ENCODE measurements at places on chromosomes 3 and 15.

DNA sequence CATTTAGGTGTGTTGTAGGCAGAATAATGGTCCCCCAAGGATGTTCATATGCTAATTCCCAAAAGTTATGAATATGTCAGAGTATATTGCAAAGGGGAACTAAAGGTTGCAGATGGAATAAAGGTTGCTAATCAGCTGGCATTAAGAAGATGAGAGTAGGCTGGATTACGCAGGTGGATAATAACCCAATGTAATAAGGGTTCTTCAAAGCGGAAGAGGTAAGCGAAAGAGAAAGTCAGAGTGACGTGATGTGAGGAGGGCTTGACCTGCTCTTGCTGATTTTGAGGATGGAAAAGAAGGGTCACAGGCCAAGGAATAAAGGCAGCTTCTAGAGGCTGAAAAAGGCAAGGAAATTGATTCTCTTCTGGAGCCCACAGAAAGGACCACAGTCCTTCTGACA lies 104.0 kb downstream of the STRIT1 start:
- no peak overlapping the region for H3K4me3 ChIP-seq
- H3K27me3 ChIP-seq, result no peaks in the 10 kb centered on the region
- H3K27ac ChIP-seq, result no peak overlapping the region
- H3K4me1 ChIP-seq, result no peaks in the 10 kb centered on the region
- H3K36me3 ChIP-seq, result no peaks in the 10 kb centered on the region
- no peak for DNase-seq

DNA sequence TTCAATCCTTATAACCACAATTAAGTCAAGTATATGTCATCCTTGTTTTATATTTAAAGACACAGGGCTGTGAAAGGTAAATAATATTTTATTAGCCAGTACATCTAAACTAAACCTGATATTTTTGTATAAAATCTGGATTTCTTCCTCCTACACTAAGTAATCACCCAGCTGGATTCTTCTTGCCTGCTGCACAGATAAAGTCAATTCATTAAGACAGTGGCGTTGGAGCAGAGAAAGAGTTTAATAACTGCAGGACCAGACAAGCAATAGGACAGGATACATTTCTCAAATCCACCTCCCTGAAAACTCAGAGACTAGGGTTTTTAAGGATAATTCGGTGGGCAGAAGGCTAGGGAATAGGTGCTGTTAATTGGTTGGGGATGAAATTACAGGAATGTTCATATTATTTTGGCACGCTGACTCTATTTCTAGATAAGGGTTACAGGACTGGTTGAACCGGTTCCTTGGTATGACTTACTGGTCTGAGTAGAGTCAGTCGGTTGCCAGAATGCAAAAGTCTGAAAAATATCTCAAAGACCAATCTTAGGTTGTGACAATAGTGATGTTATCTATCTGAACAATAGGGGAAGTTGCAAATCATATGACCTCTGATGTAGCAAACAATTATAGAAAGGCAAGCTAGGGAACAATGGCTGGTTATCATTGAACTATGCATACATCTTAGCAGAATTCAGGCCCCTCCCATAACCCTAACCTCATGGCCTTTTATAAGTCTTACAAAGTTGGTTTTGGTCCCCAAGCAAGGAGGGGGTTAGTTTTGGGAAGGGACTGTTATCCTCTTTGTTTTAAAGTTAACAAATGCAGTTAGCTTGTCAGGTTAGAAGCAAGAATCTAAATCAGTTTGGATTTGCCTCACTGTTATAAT lies 244.8 kb downstream of the ALCAM start:
- no peaks in the 10 kb centered on the region for H3K36me3 ChIP-seq
- H3K27ac ChIP-seq, result no peak overlapping the region
- no peaks in the 10 kb centered on the region for H3K27me3 ChIP-seq
- H3K4me1 ChIP-seq, result peaks cover 14% of the 10 kb centered on the region
- H3K4me3 ChIP-seq, result no peak overlapping the region

DNA sequence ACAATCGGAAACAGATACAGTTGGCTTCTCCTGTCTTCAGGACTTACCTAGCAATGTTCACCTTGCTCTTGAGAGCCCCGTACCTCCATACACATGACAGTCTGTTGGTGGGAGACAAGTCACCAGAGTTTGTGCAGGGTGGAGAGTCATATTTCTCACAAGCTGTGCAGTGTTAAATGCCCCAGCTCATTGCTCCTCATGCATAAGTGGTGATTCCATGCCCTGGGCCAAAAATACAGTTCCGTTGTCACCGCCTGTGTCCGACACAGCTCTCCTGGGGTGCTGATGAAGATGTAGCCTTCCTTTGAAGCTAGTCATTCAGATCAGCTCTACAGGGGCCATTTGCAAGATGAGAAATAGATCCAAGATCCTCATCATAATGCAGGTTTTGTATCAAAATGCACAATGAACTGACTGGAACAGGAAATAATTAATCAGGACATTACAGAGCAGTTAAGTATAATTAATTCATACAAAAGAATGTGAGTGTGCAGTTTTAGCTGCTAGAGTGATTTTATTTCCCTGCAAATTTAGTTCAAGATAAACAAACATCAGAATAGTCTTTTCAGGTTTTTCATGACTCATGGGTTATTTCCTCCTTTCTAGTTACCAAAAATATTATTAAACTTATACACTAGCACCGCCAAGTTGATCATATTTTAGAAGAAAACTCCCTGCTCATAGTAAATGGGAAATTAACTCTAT lies 66.5 kb downstream of the CD47 start:
- H3K27ac ChIP-seq, result no peak overlapping the region
- no peak overlapping the region for H3K4me3 ChIP-seq
- no peak for DNase-seq
- no peaks in the 10 kb centered on the region for H3K36me3 ChIP-seq
- no peaks in the 10 kb centered on the region for H3K4me1 ChIP-seq

DNA sequence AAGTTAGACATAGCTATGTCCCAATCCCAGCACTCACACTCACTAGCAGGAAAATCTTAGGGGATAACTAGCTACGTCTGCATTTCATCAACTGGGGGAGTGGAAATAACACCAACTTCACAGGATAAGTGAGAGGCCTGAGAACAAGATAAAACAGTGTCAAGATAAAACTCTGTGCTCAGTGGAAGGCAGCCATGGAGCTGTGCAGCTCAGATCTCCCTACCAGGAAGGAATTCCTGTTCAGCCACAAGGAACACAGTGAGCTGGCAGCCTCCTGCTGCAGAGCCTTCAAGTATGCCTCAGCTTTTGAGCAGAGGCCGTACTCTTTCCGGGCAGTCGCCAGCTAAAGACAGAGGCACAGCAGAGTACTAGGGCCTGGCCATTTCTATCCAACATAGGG lies 115.8 kb upstream of the TOPAZ1 start:
- H3K27ac ChIP-seq, result no peak overlapping the region
- DNase-seq, result no peak
- H3K36me3 ChIP-seq, result no peaks in the 10 kb centered on the region
- peaks cover 5% of the 10 kb centered on the region for H3K4me1 ChIP-seq

DNA sequence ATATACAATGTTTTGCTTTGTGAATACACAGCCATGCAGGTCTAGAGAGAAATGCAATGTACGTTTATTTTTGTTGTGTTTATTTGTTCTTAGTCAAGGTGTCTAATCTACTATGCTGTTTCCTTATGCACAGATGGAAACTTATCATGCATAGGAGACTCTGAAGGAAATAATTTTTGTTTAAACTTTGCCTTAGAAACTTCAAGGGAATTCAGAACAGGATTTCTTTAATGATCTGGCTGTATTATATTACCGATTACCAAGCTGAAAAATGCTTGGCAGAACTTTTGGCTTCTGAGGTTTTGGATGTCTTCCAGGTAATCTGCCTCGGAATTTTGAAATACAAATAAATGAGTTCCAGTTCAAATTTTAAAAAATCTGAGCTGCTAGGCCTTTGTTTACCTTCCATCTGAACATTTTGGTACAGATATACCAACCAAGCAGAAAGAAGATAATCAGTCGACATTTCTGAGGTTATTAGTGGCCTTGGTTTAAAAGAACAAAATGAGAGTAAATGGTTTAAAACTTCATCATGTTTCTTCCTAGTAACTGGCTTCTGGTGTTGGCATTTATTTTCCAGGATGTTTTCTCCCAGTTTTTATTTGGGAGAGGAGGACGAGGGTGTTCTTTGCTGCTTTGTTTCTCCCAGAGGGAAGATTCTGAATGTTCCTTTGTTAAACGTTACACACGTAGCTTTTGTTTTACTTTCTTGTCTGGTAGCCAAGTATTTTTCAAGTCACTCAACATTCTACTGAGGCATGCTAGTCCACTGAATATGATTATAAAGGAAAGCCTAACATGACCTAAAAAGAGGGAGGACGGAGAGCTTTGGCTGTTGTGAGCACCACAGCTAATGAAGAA lies 421.8 kb upstream of the TBL1XR1 start:
- H3K36me3 ChIP-seq, result no peaks in the 10 kb centered on the region
- no peaks in the 10 kb centered on the region for H3K27me3 ChIP-seq
- H3K4me3 ChIP-seq, result no peak overlapping the region

DNA sequence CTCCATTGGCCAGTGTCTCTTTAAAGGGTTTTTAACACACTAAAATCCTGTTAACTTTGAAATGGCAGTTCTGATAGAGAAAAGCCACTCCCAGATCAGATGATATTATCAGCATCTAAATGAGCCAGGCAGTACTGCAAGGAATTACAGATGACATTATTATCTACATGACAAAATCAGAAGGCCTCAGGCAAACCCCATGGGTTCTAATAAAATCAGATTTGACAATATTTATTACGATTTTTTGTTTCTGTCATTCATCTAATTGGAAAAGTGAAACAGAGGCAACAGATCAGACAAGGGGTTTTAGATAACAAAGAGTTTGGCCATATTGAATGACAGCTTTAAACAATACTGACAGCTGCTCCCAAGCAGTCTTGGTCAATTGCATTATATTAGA lies 112.7 kb downstream of the FEZF2 start:
- H3K4me3 ChIP-seq, result no peak overlapping the region
- no peak overlapping the region for H3K27ac ChIP-seq
- H3K4me1 ChIP-seq, result peaks cover 14% of the 10 kb centered on the region
- no peaks in the 10 kb centered on the region for H3K36me3 ChIP-seq

- peaks cover 16% of the 10 kb centered on the region for H3K4me1 ChIP-seq
- DNase-seq, result no peak
- H3K27me3 ChIP-seq, result no peaks in the 10 kb centered on the region
- no peak overlapping the region for H3K4me3 ChIP-seq
Observed at GRCh38 chr3:183815951-183816475, 9.4 kb downstream of the MAP6D1 start.

DNA sequence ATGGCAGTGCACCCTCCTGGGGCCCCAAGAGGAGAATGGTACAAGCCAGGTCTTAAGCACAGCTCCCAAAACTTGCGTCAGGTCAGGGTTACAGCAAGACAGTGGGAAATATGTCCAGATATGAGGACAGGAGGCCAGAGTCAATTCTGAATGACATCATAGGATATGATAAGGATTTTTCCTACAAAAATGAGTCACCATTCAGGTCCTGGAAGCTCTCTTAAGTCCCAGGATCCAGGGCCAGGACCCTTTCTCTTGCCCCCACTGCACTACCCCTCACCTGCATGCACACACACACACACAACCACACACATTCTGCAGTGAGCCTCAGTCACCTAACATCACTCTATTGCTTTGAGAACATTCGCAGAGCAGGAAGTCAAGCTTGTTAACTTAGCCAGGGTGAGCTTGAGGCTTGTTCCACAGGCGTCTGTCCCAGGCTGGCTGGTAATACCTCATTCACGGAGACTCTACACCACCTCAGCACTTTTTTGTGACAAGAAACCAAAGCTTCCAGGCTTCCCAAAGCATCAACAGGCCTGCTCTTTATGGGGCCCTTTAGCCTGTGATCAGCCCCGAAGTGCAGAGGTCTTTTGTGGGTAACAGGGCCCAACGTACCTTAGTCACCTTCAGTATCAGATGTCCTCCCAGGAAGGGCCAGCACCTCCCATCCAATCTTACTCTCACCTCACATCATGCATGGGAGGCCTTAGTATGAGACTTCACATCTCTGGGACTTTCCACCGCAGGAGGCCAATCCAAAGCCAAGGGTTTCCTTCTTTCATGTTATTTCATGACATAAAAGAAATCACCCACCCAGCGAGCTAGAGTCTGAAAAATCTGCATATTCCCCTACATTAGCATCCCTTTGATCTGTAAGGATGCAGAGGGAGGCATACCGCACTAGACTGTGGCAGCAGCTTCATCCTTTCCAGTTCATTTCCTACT lies 74.0 kb upstream of the LIPC start:
- peaks cover 10% of the 10 kb centered on the region for H3K4me1 ChIP-seq
- no peaks in the 10 kb centered on the region for H3K36me3 ChIP-seq
- H3K27me3 ChIP-seq, result no peaks in the 10 kb centered on the region
- no peak overlapping the region for H3K27ac ChIP-seq
- no peak for DNase-seq

GRCh38 chr15:99424978-99425656 lies 140.7 kb upstream of the MEF2A start:
- no peaks in the 10 kb centered on the region for H3K27me3 ChIP-seq
- no peak overlapping the region for H3K4me3 ChIP-seq
- peaks cover 20% of the 10 kb centered on the region for H3K4me1 ChIP-seq
- no peak for DNase-seq
- no peaks in the 10 kb centered on the region for H3K36me3 ChIP-seq

GRCh38 chr3:2727610-2728318 lies 382.4 kb downstream of the IL5RA start:
- no peaks in the 10 kb centered on the region for H3K36me3 ChIP-seq
- no peaks in the 10 kb centered on the region for H3K4me1 ChIP-seq
- no peaks in the 10 kb centered on the region for H3K27me3 ChIP-seq
- H3K27ac ChIP-seq, result no peak overlapping the region
- DNase-seq, result no peak
- H3K4me3 ChIP-seq, result no peak overlapping the region
